ENCODE measurements at places on chromosomes 3 and 15.

GRCh38 chr15:57323299-57323805, 53.0 kb upstream of the CGNL1 start:
- no peak for DNase-seq

DNA sequence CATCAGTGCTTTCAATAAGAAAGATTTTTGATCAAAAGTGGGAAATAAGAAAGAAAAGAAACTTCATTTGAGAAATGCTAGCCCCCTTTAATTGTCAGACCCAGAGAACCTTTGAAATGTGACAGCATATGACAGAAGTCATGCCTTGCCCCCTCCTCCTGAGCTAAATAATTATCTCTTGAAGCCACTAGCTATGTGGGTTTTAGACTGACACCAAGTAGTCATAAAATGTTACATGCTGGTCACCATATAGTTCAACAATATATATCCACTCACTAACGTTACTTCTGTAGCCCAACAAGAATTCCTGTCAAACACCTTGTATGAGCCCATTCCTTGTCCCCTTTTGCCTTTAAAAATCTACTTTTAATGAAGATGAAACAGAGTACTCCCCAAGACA, 43.1 kb upstream of the AADACL2 start:
- no peak for DNase-seq

DNA sequence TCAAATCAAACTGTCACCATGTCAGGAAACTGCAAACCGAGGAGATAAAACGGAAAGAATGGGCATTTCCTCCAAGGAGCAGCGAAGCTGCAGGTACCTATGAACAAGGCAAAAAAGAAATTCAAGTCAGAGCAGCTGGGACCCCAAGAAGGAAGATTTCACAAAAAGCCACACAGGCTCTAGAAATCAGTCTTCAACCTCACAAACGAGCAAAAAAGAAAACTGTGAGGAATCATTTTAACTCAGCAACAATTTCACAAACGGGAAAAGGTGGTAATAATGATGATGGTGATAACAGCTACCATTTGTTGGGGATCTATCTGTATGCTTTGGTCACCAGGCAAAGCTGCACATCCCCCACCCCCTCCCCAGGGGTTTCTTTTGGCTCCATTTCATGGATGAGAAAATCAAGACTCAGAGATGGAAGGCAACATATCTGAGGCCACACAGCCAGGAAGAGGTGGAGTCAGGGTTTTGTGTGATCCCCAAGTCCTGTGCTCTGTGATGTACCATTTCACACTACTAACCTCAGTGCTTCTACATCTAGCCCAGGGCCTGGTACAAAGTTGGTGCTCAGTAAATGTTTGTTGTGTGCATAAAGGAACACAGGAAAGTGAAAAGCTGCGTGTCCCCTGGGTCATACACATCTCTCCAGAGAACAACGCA, 109.9 kb downstream of the IQSEC1 start:
- no peak for DNase-seq

GRCh38 chr15:96307856-96308394, 22.6 kb upstream of the NR2F2 start:
- no peak for DNase-seq

GRCh38 chr3:187957165-187957581, 196.8 kb upstream of the LPP start:
- DNase-seq, result no peak

DNA sequence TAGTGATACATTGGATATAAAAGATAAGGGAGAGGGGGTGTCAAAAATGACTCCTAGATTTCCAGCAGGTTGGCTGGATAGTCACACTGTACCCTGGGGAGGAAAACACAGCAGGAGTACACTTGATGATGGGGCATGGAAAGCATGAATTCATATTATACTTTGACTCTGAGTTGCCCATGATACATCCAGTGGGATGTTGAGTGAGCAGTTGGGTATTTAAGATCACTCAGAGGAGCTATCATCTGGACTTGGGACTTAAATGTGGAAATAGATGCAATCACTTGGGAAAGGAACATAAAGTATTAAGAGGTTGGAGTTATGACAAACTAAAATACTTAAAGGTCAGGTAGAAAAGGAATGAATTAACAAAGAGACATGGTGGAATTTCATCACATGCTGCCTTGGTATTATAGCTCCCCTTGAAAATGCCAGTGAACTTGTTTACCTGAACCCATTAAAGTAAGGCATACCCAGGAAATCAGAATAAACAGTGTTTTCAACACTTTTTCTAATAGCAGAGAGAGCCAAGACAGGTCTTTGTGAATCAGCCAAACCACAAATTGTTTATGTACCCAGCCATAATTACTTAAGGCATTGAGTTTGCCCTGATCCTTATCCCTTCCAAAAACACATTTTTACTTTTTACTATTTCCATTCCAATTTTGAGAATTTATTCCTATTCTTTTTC, 49.9 kb upstream of the ABI3BP start:
- no peak for DNase-seq

DNA sequence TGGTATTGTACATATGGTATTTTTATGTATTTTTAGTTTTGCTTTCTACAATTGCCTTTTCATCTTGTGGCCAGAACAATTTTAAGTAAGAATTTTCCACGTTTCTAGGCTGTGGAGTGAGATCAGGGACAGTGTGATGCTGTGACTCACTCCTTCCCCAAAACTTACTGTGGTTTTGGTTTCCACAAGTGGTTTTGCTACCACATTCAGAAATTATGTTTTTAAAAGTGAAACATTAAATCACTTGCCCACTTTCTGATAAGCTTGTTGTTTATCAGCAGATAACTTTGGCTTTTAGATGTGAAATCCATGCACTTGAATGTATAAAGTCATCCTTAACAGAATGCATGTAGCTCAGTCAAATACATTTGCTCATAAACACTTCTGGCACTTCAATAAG, 192.2 kb upstream of the THRB start:
- no peak for DNase-seq

GRCh38 chr3:183114384-183115178, 15.3 kb upstream of the MCCC1 start:
- DNase-seq, result no peak

- DNase-seq, result no peak
These were observed 57.9 kb downstream of the ARHGAP31 start for GRCh38 chr3:119352034-119352609.

- DNase-seq, result peak; percentile 68
These were observed 14.3 kb downstream of the SMC4 start for GRCh38 chr3:160413613-160414248.

DNA sequence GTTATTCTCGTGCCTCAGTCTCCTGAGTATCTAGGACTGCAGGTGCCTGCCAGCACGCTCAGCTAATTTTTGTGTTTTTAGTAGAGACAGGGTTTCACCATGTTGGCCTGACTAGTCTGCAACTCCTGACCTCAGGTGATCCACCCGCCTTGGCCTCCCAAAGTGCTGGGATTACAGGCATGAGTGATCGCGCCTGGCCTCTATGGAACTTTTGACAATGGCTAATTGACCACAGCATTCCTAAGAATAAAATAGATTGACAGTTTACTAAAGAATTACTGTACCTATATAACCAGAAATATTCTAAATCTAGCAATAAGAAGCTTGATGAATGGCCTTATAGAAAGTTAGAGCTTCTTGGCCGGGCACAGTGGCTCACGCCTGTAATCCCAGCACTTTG, 51.0 kb upstream of the TRIM42 start:
- DNase-seq, result no peak

DNA sequence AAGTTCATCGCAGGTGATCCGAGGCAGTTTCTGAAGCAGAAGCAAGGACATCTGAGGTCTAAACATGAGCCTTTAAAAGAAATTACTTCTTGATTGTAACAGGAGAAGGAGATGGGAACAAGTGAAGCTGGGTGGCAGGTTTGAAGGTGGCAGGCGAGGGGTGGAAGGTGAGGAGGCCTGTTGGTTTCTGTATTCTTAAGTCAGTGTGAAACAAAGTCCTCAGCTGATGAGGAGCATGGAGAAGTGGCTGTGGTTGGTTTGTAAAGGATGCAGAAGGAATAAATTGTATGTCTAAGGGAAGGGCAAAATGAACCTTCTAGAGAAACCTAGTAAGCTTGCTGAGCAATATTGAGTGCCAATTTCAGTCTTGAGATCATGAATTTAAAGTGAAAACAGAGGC, 298.8 kb downstream of the CHST2 start:
- no peak for DNase-seq

- DNase-seq, result no peak
These were observed 59.7 kb upstream of the LCTL start for GRCh38 chr15:66625531-66625930.

GRCh38 chr3:184663756-184664155, 48.1 kb downstream of the MAGEF1 start:
- no peak for DNase-seq

GRCh38 chr3:157844216-157844615, 262.0 kb downstream of the SHOX2 start:
- DNase-seq, result no peak

- no peak for DNase-seq
These were observed 44.1 kb downstream of the CPN2 start for GRCh38 chr3:194306771-194307640.

DNA sequence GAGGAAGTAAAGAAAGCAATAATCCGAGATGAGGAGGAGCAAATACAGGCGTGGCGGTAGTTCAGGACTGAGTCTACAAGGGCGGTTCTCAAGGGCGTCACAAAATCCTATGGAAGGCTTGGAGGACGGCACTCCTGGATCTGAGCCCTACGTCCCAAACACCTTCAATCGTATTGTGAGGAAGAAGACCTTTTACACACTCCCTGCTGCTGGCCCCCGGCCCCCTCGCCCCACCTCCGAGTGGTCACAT, 747 bp downstream of the PLD1 start:
- no peak for DNase-seq

DNA sequence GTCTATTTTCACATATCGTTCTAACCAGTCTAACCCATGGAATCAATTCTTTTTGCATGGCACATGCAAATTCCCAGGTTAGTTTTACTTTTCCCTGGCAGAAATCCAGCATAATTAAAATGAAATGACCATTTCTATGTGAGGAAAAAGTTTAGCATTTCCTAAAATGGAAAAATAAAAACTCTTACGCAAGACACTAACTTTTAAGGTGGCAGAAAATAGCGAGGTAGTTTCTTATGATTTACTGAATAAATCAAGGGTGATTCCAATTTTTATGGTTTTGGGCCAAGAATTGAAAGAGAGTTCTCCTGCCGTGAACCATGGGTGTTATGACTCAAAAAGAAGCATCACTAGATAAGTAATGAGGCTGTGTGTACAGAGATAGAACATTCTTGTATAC, 32.7 kb upstream of the NR2F2 start:
- DNase-seq, result no peak

DNA sequence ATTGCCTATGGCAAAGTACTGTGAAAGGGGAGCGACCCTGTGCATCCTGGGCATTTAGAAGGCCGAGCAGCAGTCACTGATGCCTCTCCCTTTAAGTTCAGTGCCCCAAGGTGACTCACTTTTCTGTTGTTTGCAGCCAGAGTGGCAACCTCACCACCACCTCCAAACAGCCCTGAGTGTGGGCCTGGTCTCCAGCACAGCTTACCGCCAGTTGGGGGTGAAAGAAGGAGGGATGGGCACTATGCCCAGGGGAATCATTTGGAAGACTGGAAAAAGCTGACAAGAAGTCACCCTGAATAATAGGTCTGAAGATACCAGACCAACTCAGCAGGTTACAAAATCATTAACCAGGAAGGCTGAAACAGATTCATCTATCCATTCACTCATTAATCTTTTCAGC, 571.8 kb downstream of the EPHB1 start:
- no peak for DNase-seq

- no peak for DNase-seq
These were observed 100.0 kb downstream of the DNAJB8 start for GRCh38 chr3:128366652-128367051.

- no peak for DNase-seq
These were observed 170.9 kb downstream of the AKAP13 start for GRCh38 chr15:85551221-85551832.
